Activated T-cell treated with anti-CD3 and anti-CD28 coated beads, Interleukin-2, amount 50 U/mL, for 72 hours (primary cell): ENCODE measurements at places on chromosomes 3 and 15. TPM values are rescaled to one million over a fixed set of nuclear protein-coding genes. Genes with fewer than 3 reads are reported as not detected.

- no peak for DNase-seq
Observed at GRCh38 chr3:69568458-69568857, 170.8 kb upstream of the MITF start.

The ACTC1 gene
- not detected for total RNA-seq

GRCh38 chr15:42707068-42707467 is 29.9 kb downstream of the CDAN1 start:
- DNase-seq: no peak

DNA sequence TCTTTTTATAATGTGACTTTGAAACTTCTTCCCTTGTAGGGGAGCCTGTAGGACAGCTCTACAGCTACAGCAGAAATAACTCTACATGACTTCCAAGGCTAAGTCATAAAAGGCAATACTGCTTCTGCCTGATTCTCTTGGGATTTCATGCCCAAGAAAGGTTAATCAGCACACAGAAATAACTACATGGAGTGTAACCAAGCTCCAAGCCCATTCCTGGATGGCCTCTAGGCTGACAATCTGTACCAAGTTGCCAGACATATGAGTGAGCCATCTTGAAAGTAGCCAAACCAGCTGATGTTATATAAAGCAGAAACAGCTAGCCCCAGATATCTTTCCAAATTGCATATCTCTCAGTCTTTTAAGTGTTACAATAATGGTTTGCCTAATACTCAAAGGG is 75.8 kb upstream of the OSTN start:
- DNase-seq: no peak

- DNase-seq: peak; percentile 83
Observed at GRCh38 chr3:58052373-58053273, 44.4 kb downstream of the FLNB start.

The SLC9C1 gene
- total RNA-seq: not detected

The PODXL2 gene
- total RNA-seq: 0.14 TPM

GRCh38 chr15:91853948-91854638 is 585 bp downstream of the SLCO3A1 start:
- DNase-seq: peak; percentile 69

- no peak for DNase-seq
Observed at GRCh38 chr15:30062881-30063280, 19.9 kb upstream of the GOLGA8J start.

GRCh38 chr3:11733914-11734313 is 90.2 kb upstream of the VGLL4 start:
- DNase-seq: no peak
